Chondrocyte (in vitro differentiated cells): ENCODE measurements at places on chromosomes 16 and 17. TPM values are rescaled to one million over a fixed set of nuclear protein-coding genes. Genes with fewer than 3 reads are reported as not detected.

- DNase-seq: no peak
Observed at GRCh38 chr16:1999866-2000514, 9.6 kb downstream of the ZNF598 start.

- no peak for DNase-seq
Observed at GRCh38 chr17:65103431-65103830, 33.7 kb upstream of the RGS9 start.

DNA sequence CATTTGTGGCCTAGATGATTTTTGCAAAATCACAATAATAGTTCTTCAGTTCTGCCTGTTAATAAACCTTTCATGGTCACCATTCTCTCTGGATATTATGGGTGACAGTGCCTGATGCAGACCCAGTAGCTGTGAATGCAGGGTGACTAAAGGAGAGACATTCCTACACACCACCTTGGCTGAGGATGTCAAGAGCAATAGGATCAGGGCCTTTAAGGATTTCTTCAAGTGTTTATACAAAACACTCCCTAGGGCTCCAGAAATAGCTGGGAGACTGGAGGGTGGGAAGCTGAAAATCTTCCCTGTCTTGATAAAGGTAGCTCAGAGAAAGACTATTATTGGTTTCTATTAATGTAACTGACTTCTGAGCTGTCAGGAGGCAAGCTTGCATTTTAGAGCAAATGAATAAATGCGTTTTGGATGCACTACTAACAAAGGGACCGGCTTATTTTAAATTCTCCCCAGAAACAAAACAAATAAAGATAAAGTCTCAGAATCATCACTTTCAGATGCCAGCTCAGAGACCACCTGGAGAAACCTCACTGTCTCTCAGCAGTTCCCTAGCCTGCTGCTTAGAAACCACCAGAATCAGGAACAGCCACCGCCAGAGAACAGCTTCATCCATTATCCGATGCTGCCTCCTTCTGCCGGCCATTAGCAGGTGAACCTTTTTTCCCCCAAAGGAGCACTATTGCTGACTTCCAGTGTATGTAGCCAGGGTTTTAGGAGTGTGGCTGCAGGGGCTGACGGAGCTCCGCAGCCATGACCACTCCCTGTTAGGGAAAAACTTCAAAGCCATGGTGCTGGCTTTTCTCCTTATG lies 171.4 kb upstream of the DYNLRB2 start:
- DNase-seq: no peak

DNA sequence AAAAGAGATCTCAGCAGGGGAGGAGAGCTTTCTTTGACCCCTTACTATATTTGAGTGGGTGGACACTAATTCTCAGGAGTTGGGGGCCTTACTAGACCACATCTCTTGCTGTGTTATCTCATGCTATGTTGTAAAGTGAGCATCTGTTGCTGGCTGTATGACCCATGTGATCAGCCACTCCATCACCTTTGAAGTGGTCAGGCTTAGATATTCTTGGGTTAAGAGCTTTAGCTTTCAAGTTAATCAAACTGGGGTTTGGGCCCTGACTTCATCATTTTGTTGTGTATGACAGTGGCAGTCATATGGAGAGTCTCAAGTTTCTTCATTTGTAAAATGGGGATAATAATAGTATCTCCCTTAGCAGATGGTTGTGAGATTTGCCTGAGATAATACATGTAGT lies 201.1 kb downstream of the FTO start:
- no peak for DNase-seq

CYLD gene
- total RNA-seq: 30.3 to 35.8 TPM (median 33.4 TPM) in 3 replicates
